ENCODE measurements at places on chromosomes 12 and 14.

- no peak for DNase-seq
These were observed 45.6 kb upstream of the MIS18BP1 start for GRCh38 chr14:45298423-45299117.

- DNase-seq, result no peak
These were observed 28.8 kb downstream of the P2RX4 start for GRCh38 chr12:121238604-121239350.

DNA sequence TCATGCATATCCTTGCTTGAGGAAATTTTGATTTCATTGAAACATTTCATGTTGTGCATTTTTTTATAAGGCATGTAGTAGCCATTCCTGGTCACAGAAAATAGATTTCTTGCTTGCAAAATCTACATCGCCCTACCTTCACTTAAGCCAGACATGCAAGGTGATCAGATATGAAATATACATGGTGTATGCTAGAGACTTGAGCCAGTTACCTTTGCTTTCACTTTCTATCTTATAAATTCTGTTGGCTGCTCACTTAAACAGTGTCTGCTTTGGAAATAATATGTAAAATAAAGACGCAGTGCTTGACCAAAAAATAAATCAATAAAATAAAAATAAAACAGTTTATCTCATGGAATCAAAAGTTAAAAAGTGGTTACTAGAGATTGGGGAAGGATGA, 136.5 kb downstream of the LRFN5 start:
- no peak for DNase-seq

DNA sequence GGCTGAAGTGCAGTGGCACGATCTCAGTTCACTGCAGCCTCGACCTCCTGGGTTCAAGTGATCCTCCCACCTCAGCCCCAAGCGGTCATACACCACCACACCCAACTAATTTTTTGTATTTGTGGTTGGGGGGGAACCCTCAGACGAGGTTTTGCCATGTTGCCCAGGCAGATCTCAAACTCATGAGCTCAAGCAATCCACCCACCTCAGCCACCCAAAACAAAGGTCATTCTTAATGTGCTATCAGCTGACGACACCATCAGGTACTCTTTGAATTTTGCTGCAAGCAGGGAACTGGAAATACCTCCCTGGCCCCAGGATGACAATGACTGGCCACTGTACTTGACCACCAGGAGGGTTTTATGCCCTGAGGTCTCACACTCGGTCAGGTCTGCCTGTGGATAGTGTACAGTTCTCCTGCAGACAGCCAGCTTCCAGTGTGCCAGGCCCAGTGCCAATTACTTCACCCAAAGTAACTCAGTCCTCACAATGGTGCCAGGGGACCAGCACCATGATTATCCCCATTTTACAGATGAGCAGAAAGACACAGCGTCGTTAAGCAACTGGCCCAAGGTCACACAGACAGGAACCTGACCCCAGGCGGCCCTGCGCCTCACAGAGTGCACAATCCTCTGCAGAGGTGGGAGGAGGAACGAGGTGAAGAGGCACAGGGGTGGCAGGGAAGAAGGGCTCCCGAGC, 42.9 kb downstream of the ITPK1 start:
- DNase-seq, result no peak
